RCC 7860 (cell line): ENCODE measurements at places on chromosomes 2 and 18.

GRCh38 chr2:219521066-219521880, 7.0 kb downstream of the ASIC4 start:
- peak; percentile 24 for DNase-seq

GRCh38 chr2:150402953-150403352, 84.5 kb downstream of the RND3 start:
- DNase-seq = no peak

DNA sequence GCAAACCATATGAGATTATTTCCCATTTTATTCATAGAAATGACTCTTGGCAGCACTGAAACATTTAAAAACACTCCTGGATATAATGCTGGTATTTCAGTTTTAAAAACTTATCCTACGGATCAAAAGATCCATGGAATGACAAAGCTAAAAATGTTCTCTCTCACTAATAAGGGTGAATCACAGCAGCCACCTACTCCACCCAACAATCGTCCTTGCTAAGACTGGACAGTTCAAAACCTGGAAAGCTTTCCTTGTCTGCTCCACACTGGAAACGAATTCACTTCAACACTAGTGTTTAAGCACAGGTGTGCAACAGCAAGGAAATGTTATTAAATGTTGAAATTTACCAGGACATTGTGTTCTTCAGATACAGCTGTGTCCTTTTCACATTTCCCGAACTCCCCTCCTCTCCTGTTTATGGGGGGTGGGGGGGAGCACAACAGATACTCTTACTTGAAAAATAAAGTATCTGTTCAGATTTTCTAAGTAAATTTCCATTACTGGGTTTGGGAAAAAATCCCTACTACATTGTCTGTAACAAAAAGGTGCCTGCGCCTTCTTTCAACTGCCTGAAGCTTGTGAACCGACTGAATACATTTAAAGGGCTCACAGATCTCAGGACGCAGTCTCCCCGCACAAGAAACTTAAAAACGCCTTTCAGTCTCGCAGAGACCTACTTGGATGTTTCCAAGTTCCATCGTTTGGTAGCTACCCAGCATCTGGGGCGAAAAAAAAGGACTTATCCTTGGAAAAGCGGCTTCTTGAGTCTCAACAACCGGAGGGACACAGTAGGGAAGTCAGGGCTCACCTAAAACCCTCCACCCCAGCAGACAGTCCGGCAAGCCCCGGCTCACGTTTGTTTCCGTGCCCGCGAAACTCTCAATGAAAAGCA, 1.3 kb downstream of the YWHAQ start:
- peak; percentile 34 for DNase-seq

GRCh38 chr2:196337208-196337953, 166.0 kb upstream of the STK17B start:
- peak; percentile 44 for DNase-seq

GRCh38 chr2:200679127-200679526, 93.3 kb downstream of the AOX1 start:
- no peak for DNase-seq

DNA sequence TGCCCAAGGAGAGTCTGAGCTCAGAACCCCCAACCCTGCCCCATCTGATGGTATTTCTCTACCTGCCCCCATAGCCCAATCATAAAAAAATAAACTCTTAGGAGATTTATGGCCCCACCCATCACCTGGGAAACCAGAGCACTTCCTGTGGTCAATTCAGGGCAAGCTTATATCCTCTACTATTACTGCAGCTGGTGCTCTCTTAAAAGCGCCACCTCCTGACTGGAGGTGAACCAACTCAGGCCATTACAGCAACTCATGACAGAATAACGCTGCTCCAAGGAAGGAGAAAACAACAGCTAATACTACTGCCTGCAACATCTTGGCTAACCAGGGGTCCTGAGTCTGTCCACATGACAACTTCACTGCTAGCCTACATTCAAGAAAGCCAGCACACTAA, 195.7 kb downstream of the MTCL1 start:
- DNase-seq = no peak

DNA sequence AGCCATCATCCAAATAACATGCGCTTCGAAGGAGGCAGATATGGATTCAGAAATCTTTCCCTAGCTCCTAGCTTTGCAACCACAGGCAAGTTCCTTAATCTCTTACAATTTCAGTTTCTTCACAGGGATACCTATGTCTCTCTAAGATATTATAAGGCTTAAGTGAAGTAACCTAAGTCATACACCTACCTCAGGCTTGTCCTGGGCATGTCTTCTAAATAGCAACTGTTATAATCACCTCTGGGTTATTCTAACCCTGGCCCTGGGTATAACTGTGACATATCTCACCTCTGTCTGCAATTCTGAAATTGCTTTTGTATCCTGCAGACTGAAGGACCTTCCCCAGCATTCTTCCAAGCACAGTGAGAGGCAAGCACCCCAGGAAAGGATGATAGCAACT, 8.3 kb upstream of the TBC1D8 start:
- no peak for DNase-seq
